Purkinje cell (primary cell): ENCODE measurements at places on chromosomes 7 and 10. TPM values are rescaled to one million over a fixed set of nuclear protein-coding genes. Genes with fewer than 3 reads are reported as not detected.

Gene CALCR
- not detected in 2 replicates for polyA plus RNA-seq

Gene DMTF1
- 36.9 and 46.9 TPM in 2 replicates for polyA plus RNA-seq

Gene GBF1
- 16.2 and 16.4 TPM in 2 replicates for polyA plus RNA-seq

Gene NEUROD6
- 0.11 and 21.4 TPM in 2 replicates for polyA plus RNA-seq

Gene CCL26
- 2.1 TPM in 1 of 2 replicates, not detected in the other for polyA plus RNA-seq

Gene TNRC18
- polyA plus RNA-seq = 0.07 and 0.11 TPM in 2 replicates

Gene NKX1-2
- 0.16 TPM in 1 of 2 replicates, not detected in the other for polyA plus RNA-seq
